ENCODE measurements at places on chromosomes 3 and 15. TPM values are rescaled to one million over a fixed set of nuclear protein-coding genes. Genes with fewer than 3 reads are reported as not detected.

DNA sequence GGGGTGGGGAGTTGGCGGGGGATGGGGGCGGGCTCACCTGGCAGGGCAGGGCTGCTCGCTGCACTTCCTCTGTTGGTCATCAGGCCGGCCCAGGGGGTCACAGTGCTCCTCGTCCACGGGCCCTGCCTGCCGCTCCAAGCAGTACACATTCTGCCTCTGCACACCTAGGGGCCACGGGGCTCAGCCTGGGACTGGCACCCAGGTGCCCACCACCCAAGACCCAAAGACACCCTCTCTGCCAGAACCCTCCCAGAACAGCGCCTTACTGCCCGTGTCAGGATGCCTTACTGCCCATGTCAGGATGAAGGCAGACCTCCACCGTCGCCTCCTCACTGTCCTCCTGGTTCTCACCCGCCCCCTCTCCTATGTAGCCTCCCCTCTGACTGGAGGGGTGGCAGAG lies 43.2 kb downstream of the ADAMTS7 start:
- DNase-seq: no peak

DNA sequence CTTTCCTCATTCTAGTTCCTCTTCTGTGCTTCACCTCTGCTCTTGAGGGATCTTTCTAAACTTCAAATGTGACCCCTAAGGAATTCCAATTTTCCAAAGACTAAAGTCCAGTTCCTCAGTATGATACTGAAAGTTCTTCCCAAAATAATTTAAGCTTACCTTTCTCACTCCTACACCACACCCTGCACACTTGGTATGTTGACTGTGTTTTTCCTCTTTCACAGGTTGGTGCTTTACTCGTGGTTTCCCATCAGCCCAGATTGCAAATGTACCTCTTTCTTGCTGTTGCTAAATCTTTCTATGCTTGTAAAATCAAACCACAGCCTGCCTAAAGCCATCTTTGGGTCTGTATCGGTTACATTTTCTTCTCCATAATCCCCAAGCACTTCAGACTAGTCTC lies 30.5 kb upstream of the CLDN16 start:
- DNase-seq: no peak

DNA sequence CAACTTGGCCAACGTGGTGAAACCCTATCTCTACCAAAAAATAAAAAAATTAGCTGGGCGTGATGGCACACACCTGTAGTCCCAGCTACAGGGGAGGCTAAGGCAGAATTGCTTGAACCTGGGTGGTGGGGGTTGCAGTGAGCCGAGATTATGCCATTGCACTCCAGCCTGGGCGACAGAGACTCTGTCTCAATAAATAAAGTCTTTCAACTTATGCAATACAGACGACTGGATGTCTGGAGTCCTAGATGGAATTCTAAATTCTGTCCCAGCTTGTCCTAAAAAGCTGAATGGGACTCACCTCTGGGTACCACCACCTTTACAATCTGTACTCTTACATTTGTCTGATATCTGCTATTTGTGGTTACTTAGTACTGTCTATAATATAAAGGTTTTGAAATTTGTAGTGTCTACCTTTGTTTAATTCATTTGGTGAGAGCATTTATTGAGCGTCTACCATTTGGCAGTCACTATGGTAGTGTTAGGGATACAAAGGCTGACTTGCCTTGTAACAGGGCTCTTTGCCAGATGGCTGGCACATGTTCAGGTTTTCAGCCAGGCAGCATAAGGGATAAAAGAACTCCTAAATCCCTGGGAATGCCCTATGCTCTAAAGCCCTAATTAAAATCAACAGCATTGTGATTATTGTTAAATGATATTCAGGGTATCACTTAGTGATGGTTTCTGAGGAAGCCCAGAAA lies 7.2 kb upstream of the ZNF609 start:
- no peak for DNase-seq

DNA sequence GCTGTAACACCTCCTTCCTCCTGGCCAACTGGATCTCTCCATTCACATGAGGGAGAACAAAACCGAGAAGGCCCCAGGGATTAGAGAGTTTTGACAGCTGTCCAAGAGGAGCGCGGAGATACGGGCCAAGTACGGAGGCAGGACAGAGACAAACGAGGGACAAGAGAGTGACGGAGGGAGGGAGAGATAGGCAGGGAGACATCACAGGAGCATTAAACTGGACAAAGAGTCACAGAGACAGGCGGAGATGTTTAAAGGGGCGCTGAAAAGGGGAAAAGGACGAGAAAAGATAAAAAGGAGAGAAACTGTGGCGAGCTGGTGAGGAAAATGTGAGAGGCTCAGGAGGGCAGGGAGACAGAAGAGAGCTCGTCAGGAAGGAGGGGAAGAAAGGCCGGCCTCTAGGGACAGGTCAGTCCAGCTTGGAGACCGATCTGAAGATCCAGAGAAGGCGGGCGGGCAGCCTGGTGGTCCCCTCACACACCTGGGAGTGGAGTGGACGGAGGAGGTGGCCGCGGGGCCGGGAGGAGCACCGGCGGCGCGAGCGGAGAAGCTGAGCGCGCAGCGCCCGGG lies 40.5 kb upstream of the ROPN1 start:
- no peak for DNase-seq

The ACTC1 gene
- not detected for total RNA-seq
